AG09319 (cell line): ENCODE measurements at places on chromosomes 13 and 19.

- DNase-seq: peak; percentile 96
These were observed 3.9 kb downstream of the SLC1A5 start for GRCh38 chr19:46784262-46785053.

GRCh38 chr13:45048890-45049407 is 59.6 kb downstream of the GPALPP1 start:
- DNase-seq: no peak

DNA sequence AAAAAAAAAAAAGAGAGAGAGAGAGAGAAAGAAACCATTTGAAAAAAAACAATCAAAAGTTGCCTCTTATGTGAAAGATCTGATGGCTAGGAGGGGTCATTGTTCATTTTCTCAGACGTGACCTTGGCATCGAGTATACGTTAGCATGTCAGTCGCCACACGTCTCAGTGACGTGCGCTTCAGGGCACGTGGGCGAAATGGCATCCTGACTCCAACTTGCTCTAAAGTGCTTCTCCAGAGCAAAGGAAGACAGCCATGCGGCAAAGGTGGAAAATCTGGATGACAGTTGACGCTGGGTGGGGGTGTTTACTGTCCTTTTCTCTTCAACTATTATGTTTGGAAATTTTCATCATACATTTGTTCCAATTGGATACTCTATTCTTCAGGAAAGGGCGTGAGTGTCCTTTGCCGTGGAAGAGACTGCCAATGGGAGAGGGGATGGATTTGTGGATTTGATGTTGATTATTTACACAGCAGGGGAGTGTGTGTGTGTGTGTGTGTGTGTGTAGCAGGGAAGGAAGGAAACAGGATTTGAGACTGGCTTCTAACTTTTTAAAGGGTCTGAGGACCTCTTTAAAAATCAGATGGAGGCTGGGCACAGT is 25.0 kb downstream of the KLF2 start:
- no peak for DNase-seq

GRCh38 chr13:27432611-27433210 is 8.3 kb downstream of the GTF3A start:
- no peak for DNase-seq

- no peak for DNase-seq
These were observed 7.4 kb downstream of the IGFL4 start for GRCh38 chr19:46033401-46033800.

GRCh38 chr13:26362261-26362660 is 108.3 kb downstream of the CDK8 start:
- DNase-seq: no peak

DNA sequence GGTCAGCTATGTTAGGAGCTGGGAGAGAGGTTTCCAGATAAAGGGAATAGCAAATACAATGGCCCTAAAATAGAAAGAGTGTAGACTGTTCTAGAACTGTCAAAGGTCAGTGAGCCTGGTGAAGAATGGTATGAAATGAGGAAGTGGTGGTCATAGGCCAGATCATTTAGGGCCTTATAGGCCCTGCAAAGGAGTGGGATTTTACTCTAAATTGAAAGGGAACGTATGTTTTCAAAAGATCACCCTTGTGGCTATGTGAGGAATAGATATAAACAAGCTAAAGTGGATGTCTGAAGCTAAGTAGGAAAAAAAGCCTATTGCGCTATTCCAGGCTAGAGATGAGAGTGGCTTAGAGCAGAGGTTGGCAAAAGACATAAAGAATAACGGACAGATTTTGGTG is 70.7 kb upstream of the TDRD3 start:
- no peak for DNase-seq

GRCh38 chr19:35267353-35267817 is 1.4 kb upstream of the USF2 start:
- DNase-seq: no peak

DNA sequence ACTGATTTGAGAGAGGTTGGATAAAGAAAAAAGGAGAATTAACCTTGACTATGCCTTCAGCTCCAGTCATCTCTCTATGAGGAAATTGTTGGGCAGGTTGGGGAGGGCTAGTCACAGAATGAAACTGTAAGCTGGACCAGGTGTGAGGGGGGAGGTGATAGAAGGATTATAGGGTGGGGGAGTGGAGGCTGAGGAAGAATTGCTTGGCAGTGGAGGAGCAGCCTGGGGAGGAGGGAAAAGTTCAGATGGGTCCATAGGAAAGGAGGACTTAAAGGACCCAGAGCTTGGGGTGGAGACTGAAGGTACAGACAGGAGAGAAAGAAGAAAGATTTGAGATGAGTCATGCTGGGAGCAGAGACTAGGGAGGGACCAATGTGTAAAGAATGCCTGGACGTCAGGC is 8.2 kb upstream of the ZNF431 start:
- no peak for DNase-seq

DNA sequence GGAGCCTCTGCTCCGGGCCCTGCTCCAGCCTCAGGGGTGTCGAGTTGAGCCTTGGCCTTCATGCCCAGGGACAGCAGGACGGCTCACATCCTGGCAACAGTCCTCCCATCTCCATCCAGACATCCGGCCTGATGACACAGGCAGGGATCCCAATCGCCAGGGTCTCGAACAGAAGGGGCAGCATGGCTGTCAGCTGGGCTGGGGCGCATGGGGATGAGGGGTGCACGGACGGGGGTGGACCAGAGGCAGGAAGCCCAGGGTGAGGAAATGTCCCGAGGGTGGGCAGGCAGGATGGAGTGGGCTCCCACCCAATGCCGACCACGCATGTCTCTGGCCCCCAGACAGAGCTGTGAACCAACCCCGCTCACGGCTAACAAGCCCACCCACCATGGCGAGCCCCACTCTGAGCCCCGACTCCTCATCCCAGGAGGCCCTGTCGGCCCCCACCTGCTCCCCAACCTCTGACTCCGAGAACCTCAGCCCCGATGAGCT is 16.2 kb downstream of the EVI5L start:
- DNase-seq: no peak

GRCh38 chr19:35056513-35057063 is 15.1 kb downstream of the HPN start:
- no peak for DNase-seq

DNA sequence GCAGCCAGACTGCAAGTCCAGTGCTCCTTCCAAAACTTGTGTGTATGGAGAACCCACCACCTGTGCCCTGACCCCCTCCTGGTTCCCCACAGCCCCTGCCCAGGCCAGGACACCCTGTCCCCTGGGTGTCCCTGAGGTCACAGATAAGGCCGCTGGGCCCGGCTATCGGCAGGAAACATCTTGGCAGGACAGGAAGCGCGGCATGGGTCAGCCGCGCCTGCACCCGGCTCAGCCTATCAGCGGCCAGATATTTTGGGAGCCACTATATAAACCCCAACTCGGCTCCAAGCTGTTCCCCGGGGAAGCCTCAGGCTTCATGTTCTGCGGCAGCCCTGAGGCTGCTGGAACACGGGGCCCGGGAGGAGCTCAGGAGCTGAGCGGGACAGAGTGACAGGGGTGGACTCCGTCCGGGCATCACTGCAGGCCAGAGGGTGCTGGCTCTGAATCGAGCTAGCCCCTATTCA is 60.8 kb downstream of the AP1M1 start:
- DNase-seq: no peak

- no peak for DNase-seq
These were observed 184.2 kb downstream of the ZNF486 start for GRCh38 chr19:20351244-20351643.

DNA sequence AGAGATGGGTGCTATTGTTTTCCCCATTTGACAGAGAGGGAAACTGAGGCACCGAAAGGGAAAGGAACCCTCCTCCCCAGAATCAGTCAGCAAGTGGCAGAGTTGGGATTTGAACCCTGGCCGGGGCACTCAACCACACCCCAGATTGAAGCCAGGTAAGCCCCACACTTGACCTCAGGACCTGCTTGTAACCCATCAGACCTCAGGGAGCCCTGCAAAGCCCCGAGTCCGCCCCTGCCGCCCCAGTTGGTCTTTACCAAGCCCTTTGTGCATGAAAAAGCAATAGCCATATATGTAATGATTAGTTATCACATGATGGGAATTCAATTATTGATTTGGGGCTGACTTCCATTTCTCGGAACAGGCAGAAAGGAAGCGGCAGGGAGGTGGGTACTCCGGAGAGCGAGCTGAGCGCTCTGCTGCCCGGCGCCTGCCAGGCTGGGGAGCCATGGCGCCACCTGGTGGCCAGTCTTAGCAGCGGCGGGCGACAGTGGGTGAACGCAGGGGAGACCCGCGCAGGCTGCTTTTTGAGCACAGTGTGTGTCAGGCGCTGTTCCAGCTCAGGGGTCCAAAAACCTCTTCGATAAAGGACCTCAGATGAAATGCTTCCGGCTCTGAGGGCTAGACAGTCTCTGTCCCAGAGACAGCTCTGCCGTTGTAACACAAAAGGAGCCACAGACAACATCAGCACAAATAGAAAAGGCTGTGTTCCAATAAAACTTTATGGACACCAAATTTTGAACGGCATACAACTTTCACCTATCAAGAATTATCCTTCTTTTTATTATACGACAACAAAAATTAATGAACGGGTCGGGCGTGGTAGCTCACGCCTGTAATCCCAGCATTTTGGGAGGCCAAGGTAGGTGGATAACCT is 82.9 kb upstream of the CACNA1A start:
- no peak for DNase-seq

DNA sequence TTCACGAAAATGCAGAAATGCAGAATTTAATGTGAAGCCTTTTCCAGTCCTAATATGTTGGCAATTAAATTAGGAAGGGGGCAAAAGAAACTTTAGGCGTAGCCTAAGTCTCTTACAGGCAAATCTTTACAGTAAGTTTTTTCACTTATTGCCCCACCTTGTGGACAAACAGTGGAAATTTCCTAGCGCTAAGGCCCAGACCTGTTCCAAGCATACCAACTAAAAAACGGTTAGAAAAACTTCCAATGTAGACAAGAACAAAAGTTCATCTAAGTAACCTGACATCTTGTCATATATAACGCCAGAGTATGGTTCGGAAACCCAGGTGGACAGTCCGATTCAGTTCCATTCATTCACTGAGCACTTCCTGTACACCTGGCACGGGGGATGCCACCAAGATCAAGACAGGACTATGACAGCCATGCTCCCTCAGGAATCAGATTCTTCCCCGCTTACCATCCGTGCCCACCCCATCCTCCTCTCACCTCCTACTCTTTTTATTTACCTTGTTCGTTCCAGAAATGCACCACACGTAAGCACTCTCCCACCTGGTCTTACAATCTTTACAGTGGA is 4.9 kb downstream of the ZAR1L start:
- peak; percentile 39 for DNase-seq

DNA sequence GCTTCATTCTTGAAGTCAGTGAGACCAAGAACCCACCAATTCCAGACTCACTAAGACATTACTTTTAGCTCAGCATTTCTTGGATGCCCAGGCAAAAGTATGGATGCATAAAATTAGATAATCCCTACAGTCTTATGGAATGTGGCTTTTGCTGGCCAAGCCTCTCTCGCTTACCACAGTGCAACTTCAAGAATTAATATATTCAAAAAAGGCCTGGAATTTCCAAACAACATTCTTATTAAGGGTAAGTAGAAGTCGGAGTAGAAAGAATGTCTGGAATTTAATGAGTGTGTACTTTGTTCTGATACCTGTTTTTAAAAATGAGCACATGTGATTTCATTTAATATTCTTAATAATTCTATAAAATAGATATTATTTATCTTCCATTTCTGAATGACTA is 302.4 kb upstream of the TMTC4 start:
- DNase-seq: no peak

DNA sequence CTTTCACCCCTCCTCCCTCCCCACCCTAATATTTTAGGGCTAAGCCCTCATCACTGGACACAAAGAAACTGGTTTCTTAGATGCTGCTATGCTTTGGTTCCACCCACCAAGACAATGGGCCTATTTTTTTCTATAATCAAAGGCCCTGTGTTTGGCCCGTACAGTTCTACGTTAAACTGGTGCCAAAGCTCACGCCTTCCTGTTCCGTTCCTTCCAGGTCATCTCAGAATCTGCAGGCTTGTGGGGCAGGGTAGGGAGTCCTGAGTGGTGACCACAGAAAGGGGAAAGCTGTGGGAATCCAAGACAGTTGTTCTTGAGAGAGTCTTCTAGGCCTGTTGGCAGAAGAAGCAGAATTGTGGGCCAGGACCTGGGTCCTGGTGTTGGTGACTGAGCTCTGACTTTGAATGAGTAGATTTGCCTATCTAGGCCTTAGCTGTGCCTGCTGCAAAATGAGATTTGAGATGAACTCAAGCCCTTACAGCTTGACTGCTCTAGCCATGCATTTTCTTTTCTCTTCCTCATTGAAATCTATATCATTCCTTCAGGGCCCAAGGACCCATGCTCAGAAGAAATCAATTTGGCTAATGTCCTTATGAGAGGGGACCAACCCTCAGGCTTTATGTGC is 19.1 kb upstream of the CXCL17 start:
- no peak for DNase-seq

GRCh38 chr19:368630-369024 is 24.0 kb upstream of the MIER2 start:
- no peak for DNase-seq

DNA sequence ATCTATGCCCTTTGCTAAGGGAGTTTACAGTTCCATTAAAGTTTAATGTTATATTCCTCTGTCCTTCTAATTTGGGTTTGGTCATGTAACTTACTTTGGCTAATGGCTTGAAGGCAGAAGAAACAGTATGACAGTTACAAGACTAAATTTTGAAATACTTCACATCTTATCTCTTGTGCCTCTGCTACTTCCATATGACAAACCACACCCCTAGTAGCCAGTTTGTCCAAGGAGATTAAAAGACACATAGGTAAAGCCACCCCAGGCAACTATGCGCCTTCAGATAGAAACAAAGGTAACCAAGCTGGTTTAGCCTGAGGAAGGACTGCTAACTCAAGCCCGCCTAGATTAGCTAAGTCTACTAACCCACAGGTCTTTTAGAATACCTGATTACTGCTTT is 273.4 kb upstream of the MIR17HG start:
- no peak for DNase-seq

- no peak for DNase-seq
These were observed 1.3 kb downstream of the TFDP1 start for GRCh38 chr13:113585896-113586295.

DNA sequence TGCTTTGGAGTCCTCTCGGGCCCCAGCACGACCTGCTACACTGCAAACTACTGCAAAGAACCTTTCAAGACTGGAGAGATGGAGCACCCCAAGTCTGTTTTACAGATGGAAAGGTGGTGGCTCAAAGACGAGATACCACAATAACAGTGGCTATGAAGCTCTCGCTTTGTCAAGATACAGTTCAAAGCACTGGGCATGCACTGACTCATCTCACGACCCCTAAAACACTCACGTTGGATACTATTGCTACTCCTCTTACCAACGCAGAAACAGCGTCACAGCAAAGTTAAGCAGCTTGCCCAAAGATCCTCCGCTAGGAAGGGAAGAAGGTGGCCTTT is 24.0 kb upstream of the LAIR1 start:
- no peak for DNase-seq

- DNase-seq: no peak
These were observed 3.5 kb upstream of the ZIC5 start for GRCh38 chr13:99974939-99975561.
